Activated CD4-positive, alpha-beta T cell treated with anti-CD3 and anti-CD28 coated beads, Interleukin-2, amount 50 U/mL, for 24 hours (primary cell): ENCODE measurements at places on chromosomes 3 and 15.
A peak's percentile ranks its signal among the peaks of the same experiment; 100 is the strongest.

- no peak for DNase-seq
These were observed 48.2 kb upstream of the BOC start for GRCh38 chr3:113163152-113163551.

DNA sequence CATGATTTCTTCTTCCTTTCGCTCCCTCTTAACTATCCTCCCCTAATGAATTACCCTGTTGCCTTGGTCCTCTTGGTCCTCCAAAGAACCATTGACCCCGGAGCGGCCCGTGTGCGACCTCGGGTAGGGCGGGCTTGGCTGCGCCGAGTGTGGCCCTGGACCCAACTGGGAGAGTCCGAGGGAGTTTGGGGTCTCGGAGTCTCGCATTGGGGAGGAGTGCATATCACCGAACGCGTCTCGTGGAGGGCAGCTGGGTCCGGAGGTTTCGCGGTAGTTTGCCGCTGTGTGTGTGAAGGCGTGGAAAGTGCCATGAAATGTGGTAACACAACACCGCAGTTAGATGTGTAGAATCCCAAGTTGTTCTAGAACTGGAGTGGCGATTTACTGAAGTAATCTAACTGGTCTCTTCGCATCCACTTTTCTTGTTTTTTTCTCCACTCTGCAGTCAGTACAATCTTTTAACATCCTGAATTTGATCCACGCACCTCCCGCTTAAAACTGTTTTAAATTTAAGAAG lies 363 bp downstream of the GTF2E1 start:
- no peak for DNase-seq

DNA sequence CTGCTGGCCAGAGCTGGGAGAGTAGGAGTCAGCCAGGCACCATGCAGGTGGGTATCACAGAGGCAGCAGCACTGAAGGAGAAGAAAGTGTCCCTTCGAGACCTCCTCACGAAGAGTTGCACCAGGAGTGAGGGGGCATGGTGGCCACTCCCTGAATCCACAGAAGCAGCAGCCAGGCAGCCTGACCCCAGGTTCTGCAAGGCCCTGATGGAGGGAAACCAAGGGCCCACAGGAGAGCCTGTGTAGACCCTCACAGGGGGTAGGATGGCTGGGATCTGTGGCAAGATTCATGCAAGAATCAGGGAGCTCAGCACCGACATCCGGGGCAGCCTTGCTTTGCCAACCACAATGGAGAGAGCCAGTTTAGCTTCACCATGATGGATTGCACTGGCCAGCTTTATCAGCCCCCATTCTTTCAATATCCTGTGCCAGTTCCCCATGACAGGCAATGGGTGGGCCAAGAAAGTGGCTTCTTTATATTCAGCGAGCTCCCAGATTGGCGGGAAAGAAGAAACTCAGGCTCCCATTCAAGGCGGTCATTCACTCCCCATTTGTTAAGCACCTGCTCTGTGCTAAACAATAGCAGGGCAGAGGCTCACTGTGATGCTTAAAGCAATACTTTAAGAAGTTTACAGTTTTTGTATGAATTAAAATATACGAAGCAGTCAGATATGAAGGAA lies 33.5 kb upstream of the TBC1D21 start:
- no peak for DNase-seq

GRCh38 chr3:20288050-20288449 lies 102.0 kb upstream of the SGO1 start:
- no peak for DNase-seq

DNA sequence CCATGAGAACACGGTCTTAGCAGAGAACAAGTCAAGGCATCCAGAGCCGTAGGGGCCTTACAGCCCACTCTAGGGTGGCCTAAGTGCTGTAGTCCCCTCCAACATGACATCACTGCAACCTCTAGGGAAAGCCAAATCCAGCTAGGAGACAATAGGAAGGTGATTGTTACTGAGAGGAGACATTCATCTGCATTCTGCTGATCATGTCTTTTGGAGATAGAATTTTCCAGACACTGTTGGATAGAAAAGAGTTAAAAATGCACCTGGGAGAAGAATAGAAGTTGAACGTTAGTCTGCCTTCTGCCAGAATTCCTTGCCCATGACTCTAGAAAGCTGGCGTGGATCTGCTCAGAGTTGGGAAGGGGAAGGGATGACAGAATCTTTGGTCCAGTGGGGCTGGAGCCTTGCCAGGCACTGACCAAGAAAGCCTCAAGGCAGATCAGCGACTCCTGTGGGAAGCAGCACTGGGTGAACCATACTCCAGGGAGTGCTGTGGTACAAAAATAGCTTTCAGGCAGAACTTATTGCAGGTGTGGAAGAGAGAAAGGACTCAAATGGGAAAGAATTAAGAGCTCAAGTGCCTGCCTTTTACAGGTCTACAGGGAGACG lies 44.8 kb upstream of the RAF1 start:
- DNase-seq, result no peak

DNA sequence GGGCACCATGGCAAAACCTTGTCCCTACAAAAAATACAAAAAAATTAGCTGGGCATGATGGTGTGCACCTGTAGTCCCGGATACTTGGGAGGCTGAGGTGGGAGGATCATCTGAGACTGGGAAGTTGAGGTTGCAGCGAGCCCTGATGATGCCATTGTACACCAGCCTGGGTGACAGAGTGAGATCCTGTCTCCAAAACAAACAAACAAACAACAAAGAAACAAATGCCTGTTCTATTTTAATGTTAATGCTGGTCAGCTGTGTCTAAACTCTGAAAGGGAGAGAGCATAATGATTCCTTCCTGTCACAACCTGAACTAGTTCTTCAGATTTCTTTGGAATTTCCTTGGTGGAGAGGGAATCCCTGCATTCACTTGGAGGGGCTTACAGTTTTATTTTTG lies 413.0 kb upstream of the TBL1XR1 start:
- DNase-seq, result no peak

DNA sequence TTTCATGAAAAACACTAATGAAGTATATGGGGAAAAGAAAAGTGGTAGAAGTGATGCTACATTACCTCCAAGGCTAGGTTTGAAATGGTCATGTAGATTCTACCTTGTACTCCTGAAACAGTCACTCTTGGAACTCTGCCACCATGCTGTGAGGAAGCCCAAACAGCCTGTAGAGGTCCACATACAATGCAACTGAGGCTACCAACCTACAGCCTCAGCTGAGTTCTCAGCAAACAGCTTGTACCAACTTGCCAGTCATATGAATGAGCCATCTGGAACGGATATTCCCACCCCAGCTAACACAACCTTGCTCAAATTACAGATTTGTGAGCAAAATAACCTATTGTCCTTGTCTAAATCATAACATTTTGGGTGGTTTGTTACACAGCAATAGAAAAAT lies 193.5 kb downstream of the ULK4 start:
- no peak for DNase-seq

DNA sequence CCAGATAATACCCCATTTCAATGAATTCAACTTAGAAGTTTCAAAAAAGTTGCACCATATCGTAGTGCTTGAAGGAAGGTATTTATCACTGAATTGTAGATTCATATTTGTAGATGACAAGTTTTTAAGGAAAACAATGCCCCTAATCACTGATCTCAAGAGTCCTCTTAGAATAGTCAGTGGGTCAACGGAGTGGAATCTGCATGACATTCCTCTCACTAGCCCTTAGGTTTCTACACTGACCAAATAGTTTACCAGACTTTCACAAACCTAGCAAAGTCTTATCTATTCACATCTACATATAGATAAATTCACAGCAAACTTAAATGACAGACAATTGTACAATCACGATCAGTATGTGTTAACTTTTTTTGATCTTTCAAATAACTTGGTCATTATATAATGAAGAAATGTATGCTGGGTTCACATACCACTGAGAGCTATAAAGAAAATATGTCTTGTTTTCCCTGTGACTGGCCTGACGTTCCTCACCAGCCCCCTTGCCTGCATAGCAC lies 35.7 kb upstream of the PHLDB2 start:
- DNase-seq, result no peak

DNA sequence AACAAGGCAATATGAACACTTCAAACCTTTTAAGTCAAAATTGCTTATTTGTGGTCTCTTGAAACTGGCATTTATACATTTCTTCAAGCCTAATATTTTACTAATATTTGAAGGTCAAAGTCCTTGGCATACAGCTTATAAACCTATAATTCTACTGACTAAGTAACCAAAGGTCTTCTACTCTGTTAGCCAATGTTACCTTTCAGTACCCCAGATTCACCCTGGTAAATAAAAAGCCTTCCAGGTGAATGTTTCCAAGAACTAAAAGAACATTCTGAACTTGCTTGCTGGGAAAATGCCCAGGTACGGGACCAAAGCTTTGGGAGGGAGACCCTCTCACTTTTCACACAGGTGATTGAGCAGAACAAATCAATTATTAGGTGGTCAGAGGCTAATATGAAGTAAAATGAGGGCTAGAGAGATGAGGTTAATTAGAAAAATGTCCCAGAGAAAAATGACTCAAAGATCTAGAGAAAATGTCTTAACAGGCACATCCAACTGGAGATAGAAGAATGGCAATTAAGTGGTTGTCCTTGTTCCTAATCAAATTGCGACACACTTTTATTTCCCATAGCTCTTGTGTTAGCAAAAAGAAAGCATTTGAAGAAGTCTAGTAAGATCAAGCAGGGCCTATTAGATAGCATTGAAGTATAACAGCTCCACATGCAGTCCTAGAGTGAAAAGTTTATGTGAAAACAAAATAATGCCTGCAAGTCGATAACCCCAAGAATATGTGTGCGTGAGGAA lies 232.0 kb downstream of the FOXP1 start:
- no peak for DNase-seq

- DNase-seq, result no peak
These were observed 111.3 kb upstream of the SLC7A14 start for GRCh38 chr3:170697131-170697530.

DNA sequence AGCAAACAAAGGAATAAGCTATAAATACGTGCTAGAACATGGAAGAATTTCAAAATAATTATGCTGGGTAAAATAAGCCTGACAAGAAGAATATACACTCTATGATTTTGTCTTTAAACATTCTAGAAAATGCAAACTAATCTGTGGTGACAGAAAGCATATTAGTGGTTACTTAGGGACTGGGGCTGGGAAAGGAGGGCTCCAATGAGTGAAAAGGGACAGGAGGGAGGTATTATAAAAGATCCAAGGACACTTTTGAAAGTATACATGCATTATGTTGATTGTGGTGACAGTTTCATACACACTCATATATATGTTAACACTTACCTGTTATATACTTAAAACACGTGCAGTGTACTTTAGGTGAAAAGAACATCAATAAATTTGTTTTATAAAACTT lies 23.0 kb downstream of the MYH15 start:
- DNase-seq, result no peak

DNA sequence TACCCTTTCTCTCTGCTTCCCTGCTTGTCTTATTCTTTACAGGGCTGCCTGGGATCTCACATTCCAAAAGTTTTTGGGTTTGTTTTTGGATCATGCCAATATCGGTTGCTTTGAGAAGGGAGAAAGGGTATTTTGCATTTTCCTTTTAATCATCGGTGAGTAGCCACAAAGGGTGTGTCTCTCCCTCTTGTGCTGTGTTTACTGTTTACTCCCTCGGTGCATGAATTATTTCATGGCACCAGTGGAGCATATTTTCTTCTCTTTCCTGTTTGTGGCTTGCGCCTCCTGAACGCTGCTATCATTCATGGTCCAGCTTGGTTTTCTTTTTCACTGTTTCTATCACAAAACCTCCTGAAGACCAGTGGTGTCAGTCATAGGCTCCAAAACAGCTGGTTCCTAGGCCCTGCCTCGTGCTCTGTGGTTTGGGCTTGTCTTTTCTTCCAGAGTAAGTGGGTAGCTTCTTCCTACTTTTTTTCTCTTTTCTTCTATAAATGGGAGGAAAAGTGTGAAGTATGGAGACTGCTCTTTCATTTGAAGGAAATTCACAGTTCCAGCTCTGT lies 54.9 kb downstream of the IGF1R start:
- DNase-seq, result no peak

- no peak for DNase-seq
These were observed 103.7 kb upstream of the TGFBR2 start for GRCh38 chr3:30502742-30503073.

GRCh38 chr3:10434144-10434937 lies 71.0 kb downstream of the ATP2B2 start:
- DNase-seq, result no peak

DNA sequence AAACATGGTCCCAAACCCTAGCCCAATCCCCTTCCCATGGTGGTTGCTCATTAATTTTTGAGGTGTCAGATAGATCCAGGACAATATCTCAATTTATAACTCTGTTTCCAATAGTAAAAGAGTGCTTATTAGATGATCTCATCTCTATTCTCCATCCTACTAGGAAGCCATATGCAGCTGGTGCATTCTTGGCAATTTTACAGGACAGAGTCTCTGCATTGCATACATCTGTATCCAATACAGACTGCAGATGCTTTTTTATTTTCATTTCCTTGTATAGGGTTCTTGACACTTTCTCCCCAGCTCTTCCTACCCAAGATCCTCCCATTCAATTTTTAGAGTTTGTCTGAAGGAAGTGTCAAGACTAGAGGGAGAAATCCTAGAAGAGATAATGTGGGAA lies 194.8 kb upstream of the DPH6 start:
- DNase-seq, result no peak

- no peak for DNase-seq
These were observed 18.3 kb downstream of the SUCNR1 start for GRCh38 chr3:151891721-151892120.

- no peak for DNase-seq
These were observed 25.4 kb upstream of the EDEM1 start for GRCh38 chr3:5162102-5162501.

DNA sequence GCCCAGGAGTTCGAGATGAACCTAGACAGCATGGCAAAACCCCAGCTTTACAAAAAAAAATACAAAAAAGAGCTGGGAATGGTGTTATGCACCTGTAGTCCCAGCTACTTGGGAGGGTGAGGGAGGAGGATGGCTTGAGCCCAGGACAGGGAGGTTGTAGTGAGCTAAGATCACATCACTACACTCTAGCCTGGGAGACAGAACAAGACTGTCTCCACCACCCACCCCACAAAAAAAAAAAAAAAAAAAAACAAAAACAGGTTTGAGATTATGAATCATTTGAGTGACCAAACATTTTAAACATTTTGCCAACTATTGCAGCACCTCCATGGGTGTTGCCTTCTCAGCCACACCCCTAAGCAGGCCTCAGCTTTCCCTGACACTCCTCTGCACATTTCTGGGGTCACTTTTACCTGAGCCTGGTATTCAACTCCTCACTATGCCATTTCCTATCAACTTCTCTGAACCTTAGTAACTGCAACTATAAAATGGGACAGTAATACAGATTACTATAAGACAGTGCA lies 41.8 kb downstream of the IL5RA start:
- DNase-seq, result no peak

- no peak for DNase-seq
These were observed 21.3 kb upstream of the EHD4 start for GRCh38 chr15:41993472-41994170.

- peak; percentile 85 for DNase-seq
These were observed at the start of gene DHX30 for GRCh38 chr3:47802734-47803479. Gene DHX30 (plus strand): TSS chr3:47803138. CDS start chr3:47810684, 7,546 bp downstream.

DNA sequence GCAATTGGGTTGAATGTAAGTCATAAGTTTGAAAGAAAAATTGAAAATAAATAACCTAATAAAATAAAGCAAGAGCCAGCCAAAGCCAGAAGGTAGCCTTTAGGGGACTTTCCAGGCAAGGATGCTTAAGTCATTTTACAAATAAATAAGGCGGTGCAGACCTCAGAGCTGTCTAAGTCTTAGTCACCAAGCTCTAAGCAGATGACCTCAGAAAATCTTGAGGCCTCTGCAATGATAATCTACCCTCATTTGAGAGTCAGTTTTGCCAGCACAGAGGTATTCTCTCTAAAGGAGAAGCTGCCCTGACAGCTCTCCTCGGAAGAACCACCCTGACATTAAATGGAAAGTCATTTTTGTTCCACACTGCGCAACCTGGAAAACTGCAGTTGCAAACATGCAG lies 113.9 kb downstream of the OXNAD1 start:
- no peak for DNase-seq
